ENCODE measurements at places on chromosomes 12 and 14.

DNA sequence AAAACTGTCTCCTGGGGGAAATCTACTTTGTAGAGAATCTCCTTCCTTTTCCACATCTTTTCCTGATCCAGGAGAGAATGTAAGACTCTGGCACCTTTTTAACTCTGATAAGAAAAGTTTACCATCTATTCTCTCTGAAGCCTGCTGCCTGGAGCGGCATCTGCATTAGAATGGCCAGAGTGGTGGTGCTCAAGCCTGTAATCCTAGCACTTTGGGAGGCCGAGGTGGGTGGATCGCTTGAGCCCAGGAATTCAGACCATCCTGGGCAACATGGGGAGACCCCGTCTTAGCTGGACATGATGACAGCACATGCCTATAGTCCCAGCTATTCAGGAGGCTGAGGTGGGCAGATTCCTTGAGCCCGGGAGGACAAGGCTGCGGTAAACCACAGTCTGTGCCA lies 1.4 kb upstream of the CHFR start:
- DNase-seq: no peak

DNA sequence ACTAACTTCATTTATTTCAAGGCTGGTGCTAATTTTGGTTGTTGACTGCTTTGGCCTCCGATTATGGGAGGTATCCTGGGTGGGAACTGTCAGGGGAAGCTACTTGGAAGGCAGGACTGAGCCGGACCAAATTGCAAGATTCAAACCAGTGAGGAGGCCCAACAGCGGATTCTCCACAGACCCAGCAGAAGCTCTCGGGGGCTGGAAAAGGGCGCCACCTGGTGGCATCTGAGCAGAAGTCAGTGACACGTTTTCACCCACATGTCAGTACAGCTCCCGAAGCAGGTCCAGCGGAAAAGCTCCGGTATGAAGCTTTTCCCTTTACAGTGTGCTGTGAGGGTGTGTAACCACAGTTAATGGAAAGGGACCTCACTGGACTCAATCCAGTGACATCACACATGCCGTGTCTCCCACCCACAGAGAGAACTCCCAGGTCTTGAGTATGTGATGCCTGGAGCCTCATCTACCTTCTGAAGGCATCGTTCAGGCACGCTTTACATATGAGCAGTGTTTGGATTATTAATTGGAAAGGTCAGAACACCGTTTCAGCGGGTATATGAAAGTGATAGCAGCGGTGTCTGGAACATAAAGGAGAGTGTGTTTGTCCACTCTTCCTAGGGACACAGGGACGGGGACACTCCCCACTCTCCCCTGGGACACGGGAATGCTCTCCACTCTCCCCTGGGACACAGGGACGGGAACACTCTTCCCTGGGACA lies 3.6 kb upstream of the P2RX2 start:
- DNase-seq: peak; percentile 70

- DNase-seq: peak; percentile 61
These were observed 15.0 kb upstream of the FOXG1 start for GRCh38 chr14:28751467-28752058.

GRCh38 chr12:75970310-75970709 lies 61.3 kb downstream of the PHLDA1 start:
- no peak for DNase-seq
